ENCODE measurements at places on chromosomes 5 and 9. TPM values are rescaled to one million over a fixed set of nuclear protein-coding genes. Genes with fewer than 3 reads are reported as not detected.

The GRXCR2 gene
- not detected for total RNA-seq

The LCN1 gene
- total RNA-seq, result 0.29 TPM

The C5orf52 gene
- not detected for total RNA-seq

- DNase-seq, result peak; percentile 58
Observed at GRCh38 chr9:98045234-98046179, 11.0 kb upstream of the NANS start.

GRCh38 chr5:10124287-10124686 is 125.4 kb downstream of the ATPSCKMT start:
- DNase-seq, result no peak

- DNase-seq, result no peak
Observed at GRCh38 chr5:141003031-141003430, 36.8 kb downstream of the PCDHAC2 start.

DNA sequence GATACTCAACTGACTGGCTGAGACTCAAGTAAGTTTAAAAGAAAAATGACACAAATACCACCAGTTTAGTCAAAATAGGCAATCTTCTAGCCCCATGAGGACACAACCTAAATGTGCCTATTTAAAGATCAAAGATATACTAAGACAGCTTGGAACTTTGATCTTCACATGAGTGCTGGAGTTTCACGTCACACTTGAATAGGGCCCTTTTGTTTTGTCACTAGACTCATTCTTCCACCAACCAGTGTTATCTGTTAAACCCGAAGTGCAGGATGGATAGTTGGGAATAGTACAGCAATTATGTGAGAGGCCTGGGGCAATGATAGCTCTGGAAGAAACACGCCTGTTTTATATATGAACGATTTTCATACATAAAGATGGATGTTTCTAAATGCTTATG is 792.8 kb upstream of the NUDT12 start:
- DNase-seq, result no peak
